M059J (cell line): ENCODE measurements at places on chromosomes 1 and 21. TPM values are rescaled to one million over a fixed set of nuclear protein-coding genes. Genes with fewer than 3 reads are reported as not detected.

DNA sequence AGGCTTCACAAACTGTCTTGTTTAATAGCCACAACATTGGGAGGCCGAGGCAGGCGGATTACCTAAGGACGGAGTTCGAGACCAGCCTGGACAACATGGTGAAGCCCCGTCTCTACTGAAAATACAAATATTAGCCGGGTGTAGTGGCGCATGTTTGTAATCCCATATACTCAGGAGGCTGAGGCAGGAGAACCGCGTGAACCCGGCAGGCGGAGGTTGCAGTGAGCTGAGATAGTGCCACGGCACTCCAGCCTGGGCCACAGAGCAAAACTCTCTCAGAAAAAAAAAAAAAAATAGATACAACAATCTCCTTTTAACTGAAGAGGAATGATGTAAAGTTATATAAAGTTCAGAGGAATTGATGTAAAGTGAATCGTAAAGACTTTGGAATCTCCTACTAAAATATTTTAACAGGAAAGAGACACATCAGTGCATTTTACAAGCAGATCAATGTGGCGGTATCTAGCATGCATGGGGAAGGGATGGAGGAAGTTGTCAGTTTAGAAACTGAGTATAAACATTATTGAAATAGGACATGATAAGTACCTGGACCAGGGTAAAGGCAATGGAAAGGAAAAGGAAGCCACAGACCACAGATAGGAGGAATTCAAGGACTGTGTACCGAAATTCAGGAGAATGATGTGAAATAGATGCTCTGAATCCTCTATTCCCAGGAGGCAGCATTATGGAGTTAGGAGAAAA lies 41.5 kb downstream of the PTPRC start:
- DNase-seq: no peak

DNA sequence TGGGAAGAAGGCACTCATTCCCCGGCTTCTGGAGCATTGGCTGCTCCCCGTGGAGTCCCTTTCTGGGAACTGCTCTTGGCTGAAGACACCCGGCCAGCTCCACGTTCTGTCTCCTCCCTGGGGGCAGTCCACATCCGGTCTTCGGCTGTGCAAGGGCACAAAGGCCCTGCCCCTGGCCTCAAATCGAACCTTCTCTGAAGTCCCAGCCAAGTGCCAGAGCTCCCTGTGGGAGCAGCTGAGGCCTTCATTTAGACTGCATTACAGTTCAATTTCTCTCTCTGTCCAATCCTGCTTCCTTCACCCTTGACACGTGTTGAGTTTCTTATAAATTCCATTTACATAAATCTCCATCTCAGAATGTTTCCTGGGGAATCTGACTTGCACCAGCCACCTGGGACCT lies 132.9 kb upstream of the POU3F1 start:
- no peak for DNase-seq

Gene IGFN1
- not detected in 2 replicates for total RNA-seq

Gene REN
- total RNA-seq: 0.25 and 2.2 TPM in 2 replicates

GRCh38 chr1:224358237-224358636 lies 1.6 kb downstream of the CNIH4 start:
- DNase-seq: no peak

Gene FAM72A
- 9.1 and 13.3 TPM in 2 replicates for total RNA-seq

Gene SSX2IP
- total RNA-seq: 41.3 and 45.5 TPM in 2 replicates
